Effector memory CD4-positive, alpha-beta T cell (primary cell): ENCODE measurements at places on chromosomes 3 and 15.

- DNase-seq = no peak
Measured at GRCh38 chr3:74906181-74906580, 291.7 kb upstream of the CNTN3 start.

GRCh38 chr15:56959318-56959648 lies 40.8 kb downstream of the TCF12 start:
- no peak for DNase-seq

- no peak for DNase-seq
Measured at GRCh38 chr3:134393074-134393473, 18.8 kb upstream of the AMOTL2 start.

DNA sequence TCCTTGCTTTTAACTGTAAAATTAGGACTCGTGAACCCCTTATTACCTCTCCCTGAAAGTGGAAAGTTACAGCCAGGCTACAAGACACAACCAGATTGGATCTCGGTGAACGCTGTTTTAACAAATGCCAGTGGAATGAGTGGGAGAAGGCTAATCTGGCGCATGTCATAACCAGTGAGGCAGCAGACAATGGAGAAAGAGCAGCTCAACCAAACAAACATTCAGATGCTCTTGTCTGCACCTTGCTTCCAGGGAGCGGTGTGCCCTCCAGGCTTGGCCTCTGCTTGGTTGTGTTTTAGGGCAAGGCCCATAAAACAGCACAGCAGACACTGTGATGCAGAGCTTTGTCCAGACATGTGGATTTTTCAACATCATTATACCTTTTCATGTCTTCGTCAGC lies 45.9 kb upstream of the ATP1B3 start:
- DNase-seq = no peak

- DNase-seq = no peak
Measured at GRCh38 chr3:24299806-24300626, 194.6 kb downstream of the THRB start.

- no peak for DNase-seq
Measured at GRCh38 chr3:160675566-160676124, 1.3 kb upstream of the ARL14 start.

GRCh38 chr3:64987726-64988125 lies 299.9 kb upstream of the ADAMTS9 start:
- DNase-seq = no peak

GRCh38 chr3:71990545-71990944 lies 205.6 kb upstream of the PROK2 start:
- no peak for DNase-seq

DNA sequence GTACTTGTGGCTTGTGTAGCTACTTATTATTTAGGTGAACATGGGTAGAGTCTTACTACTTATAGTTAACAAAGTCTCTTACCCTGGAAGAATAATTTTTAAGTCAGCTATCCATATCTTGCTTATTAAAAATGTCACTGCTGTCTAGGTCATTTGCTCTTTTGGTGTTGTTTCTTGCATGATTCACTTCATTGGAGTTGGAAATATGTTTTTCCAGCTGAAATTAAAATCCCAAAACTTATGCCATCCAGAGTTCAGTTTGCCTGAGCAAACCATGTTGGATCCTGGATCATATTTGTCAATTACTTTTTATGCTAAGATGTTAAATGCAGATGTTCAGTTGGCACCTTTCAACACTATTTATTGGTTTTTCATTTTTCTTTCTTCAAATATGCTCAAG lies 421.0 kb upstream of the RBMS3 start:
- DNase-seq = no peak

DNA sequence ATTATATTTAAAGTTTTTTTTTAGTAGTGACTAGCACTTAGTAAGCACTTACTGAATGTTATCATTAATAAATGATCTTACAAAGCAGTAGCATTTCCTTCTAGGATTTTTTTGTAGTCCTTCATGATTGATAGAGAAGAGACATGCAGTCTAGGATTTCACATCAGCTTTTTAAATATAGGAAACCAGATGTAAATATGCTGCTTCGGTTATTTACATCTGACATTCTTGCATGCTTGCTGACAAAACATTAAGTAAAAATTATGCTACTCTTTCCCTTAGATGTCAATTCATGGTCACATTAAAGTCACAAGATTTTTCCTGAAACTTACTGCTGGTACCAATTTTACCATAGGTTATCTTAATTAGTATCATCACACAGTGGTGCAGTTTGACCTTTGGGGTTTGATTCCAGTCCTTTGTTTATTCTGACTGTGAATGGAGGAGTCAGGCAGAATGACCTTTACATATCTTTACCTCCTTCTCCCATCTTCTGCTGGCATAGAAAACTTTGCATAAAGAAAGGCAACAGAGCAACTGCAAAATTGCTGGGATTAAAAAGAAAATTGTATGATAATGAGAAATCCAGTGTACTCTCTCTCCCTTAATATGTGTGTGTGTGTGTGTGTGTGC lies 286.5 kb downstream of the LPP start:
- no peak for DNase-seq

- DNase-seq = no peak
Measured at GRCh38 chr15:91471468-91471867, 371.4 kb downstream of the SV2B start.

DNA sequence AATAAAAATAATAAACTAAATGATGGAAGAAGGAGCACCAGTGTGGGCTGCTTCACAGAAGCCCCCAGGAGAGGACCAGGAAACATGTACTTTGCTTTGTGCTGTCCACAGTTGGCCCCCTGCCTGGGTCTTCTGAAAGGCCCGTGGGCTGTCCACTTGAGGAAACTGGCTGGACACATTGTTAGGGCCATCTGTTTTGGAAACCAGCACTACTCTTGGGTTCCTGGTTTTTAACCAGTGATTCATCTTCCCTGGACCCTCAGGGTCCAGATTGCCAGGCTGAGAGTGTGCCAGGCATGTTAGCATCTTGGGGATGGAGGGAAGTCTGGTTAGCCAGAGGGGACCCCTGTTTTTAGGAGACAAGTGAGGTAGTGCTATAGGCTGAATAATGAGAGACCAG lies 297.2 kb upstream of the C2CD4B start:
- no peak for DNase-seq

GRCh38 chr3:33058765-33059164 lies 38.2 kb downstream of the GLB1 start:
- no peak for DNase-seq

GRCh38 chr3:179943117-179943880 lies 93.4 kb downstream of the PEX5L start:
- DNase-seq = no peak

GRCh38 chr15:65355173-65355987 lies 22.4 kb downstream of the IGDCC3 start:
- no peak for DNase-seq

- no peak for DNase-seq
Measured at GRCh38 chr3:132261506-132261905, 55.7 kb upstream of the ACP3 start.

- no peak for DNase-seq
Measured at GRCh38 chr3:185760550-185760949, 64.3 kb downstream of the IGF2BP2 start.

GRCh38 chr3:87309601-87310000 lies 33.2 kb upstream of the POU1F1 start:
- no peak for DNase-seq

- no peak for DNase-seq
Measured at GRCh38 chr3:185958626-185959025, 20.8 kb upstream of the TRA2B start.

DNA sequence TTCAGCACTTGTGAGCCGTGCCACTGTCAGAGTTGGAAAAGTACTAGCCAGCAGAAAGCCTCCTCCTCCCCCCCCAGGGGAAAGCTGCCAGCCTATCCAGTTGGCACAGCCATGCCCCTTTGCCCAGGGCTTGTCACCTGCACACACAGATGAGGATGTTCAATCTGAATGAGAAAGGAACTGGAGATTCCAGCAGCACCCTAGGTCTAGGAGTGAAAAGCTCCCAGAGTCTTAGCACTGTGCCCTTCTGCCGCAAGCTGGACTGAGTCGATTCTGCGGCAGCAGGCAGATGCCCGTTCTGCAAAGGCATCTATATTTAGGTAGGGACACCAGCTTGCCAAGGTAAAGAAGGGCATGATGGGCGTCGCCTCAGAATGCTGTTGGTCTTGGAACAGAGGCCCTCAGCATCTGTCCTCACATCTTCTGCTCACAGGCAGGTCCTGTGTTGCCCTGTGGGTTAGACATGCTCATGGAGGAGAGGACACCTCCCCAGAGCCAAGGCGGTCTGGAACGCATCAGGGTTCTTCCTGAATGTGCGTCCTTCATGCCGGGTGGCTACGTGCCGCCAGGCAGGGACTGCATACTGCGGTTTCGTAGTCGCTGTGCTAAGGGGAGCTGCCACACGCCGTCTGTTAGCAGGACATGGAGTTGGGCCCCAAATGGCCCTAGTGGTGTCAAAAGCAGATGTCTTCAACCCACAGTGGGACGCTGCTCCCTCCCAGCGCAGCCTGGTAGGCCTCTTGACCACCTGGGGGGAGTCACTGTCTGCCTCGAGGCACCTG lies 109.5 kb downstream of the VGLL4 start:
- no peak for DNase-seq

- DNase-seq = no peak
Measured at GRCh38 chr15:58568157-58568571, 136.4 kb downstream of the LIPC start.

DNA sequence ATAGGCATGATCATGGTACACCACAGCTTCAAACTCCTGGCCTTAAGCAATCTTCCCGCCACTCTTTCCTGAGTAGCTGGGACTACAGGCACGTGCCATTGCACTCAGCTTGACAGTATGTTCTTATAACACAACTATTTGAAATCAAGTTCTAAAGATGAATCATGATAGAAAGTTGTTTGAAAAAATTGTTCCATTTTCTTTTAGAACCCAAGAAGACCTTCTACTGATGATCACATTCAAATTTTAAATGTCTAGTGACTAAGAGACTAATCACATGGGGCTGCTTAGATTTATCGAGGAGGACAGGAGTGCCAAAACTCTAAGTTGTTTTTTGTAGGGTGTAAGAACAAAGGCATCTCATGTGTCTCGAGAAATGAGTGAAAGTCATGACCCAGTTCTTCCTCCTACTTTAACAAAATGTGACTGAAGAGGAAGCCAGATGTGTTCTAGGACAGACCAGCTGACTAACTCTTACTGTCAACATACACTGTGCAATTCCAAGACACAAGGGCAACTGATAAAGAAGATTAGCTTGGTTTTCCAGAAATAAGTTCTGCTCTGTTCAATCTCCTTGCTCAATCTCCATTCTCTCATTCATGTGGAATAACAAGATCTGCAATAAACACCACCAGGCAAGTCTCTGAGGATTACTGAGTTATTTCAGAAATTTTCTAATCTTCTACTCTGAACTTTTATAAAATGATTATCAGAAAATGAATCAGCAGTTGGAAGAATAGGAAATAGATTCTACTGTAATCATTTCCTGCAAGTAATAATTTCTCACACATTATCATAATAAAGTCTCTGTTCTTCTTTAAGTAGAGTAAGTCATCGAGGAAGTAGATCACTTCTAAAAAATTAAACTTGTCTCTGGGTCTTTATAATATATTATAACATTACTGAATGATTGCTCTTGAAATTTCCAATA lies 122.6 kb upstream of the CCNL1 start:
- DNase-seq = no peak

GRCh38 chr15:42148808-42149492 lies 7.5 kb downstream of the PLA2G4F start:
- no peak for DNase-seq

- DNase-seq = no peak
Measured at GRCh38 chr15:52163321-52164190, 27.6 kb downstream of the GNB5 start.

- DNase-seq = no peak
Measured at GRCh38 chr3:57896031-57896430, 112.2 kb upstream of the FLNB start.

GRCh38 chr3:197281849-197282248 lies 16.6 kb downstream of the DLG1 start:
- DNase-seq = no peak

- DNase-seq = no peak
Measured at GRCh38 chr3:64224826-64225610, at the start of gene PRICKLE2. Gene PRICKLE2 (minus strand): TSS chr3:64225466. CDS start chr3:64198927, 26,539 bp downstream.

DNA sequence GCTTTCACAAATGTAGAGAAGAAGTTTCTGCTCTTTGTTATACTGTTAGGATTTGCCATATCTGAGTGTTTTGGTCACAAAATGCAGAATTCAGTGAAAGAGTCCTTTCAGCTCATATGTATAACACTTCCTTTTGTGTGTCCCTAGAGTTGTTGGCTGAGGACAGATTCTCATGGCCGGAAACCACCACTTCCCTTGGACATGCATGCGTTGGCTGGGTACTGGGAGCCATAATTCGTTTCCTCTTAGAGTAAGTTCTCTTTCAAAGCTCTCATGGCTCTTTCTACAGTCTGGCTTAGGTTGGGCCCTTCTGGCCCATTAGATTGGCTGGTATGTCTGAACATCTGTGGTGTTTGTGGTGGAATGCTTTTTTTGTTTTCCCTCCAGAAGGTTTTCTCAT lies 298.5 kb downstream of the DIPK2A start:
- DNase-seq = no peak

DNA sequence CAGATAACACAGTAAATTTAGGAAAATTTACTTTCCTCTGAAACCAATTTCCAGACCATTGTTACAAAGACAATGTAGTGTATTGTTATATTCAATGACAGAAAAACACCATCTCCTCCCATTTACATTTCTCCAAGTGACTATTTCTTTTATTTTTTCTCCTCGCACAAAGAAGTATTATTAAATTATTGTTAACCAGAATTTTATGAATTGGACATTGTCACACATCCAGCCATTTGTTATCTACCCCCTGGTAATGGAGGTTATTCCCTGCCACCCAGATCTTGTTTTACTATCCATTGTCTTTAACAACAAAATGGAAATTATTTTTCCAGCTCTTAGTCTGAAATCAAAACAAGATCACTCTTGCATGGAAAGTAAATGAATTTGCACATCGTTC lies 511.3 kb downstream of the FGF12 start:
- no peak for DNase-seq

DNA sequence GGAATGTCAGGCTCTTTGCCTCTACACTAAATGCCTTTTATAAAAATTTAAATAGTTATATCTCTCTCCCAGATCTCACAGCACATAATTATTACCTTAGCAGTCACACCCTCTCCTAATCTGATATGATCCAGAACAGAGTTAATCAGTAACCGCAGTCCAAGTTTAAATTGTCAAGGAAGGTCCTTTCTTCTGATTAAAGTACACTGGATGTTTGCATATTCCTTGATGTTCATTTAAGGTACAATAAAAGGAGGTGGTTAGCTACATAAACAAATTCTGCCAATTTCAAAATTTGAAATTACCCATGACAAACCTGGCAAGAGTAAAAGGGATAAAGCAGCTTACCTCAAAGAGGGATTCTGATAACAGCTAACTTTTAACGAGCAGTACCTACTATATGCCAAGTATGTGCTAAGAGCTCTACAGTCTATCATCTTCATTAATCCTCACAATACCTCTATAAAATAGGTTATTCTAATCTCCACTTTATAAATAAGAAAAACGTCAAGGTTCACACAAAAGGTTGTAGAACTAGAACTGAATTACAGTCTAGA lies 4.3 kb downstream of the GOLIM4 start:
- DNase-seq = no peak

GRCh38 chr3:157753787-157754136 lies 250.5 kb upstream of the VEPH1 start:
- no peak for DNase-seq
